ENCODE measurements at places on chromosomes 16 and 17.
A peak's percentile ranks its signal among the peaks of the same experiment; 100 is the strongest.

DNA sequence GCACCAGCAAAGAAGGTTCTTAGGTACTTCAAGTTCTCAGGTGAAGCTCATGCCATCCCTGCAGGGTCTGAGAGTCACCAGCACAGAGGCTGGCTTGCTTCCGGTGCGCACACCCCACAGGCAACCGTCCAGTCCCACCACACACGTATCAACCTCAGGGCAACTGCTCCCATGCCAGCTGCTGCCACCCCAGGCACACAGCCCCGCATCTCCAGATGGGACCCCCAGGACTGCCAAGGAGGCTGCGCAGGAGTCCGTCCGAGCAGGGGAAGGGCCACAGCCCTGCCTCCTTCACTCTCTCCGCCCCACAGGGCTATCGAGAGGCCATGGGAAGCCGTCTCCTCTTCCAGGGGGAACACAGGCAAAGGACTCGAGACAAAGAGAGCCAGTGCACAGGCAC, 13.3 kb downstream of the KIFC3 start:
- no peak for DNase-seq

DNA sequence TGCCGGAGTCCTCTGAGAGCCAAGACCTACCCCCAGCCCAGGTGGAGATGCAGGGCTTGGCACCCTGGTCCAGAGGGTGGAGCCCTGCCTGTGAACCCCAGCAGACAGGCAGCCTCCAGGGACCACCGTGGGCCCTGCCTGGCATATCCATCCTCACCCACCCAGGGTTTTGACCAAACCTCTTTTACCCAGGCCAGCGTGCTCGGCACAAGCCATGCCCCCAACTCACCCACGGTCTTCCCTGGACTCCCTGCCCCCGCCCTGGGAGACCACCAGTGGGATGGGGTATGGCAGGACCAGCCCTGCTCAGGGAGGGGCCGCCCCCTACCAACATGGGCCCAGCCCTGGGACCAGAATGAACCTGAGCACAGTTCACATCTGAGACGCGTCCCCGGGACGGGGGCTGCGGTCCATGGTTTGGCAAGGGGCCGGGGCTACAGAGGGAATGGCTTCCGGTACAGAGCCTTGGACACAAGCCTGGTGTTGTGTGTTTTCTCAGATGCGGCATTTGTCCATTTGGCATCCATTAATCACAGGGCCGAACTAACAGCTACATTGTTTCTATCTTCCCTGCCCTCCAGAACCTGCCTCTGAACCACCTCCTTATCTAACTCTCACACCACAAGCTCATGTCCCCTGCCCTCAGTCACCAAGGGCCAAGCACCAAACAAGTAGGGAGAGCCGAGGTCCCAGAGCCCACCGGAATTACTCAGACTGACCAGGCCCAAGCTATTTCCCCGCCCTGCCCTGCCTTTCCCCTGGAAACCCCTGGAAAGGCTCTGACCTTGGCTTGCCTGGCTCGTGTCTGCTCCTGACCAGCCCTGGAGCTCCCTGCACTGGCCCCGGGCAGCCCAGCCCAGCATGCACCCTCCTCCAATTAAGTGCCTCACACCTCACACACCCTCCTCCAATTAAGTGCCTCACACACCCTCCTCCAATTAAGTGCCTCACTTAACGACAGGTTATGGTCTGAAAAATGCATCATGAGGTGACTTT, 14.1 kb downstream of the HS3ST6 start:
- no peak for DNase-seq

- DNase-seq, result no peak
Observed at GRCh38 chr17:11627301-11627940, 29.2 kb downstream of the DNAH9 start.

GRCh38 chr17:77592106-77592865, 366.2 kb upstream of the TNRC6C start:
- no peak for DNase-seq

- peak; percentile 25 for DNase-seq
Observed at GRCh38 chr16:57534881-57535658, 1.3 kb downstream of the CCDC102A start.

DNA sequence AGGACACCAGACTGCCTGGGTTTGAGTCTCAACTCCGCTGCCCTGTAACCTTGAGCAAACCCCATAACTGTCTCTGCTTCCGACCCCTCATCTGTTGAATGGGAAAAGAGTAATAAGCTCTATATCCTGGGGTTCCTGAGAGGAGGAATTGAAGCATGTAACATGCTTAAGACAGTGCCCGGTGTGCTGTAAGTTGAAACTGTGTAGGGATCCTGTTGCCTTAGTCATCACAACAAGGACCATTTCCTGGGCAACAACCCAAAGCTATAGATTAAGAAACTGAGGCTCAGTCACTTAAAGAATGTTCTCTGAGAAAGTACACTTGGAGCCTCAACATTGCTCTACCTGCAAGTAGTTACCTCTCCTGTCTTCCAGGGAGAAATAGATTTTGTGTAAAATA, 23.0 kb downstream of the CDH13 start:
- no peak for DNase-seq

DNA sequence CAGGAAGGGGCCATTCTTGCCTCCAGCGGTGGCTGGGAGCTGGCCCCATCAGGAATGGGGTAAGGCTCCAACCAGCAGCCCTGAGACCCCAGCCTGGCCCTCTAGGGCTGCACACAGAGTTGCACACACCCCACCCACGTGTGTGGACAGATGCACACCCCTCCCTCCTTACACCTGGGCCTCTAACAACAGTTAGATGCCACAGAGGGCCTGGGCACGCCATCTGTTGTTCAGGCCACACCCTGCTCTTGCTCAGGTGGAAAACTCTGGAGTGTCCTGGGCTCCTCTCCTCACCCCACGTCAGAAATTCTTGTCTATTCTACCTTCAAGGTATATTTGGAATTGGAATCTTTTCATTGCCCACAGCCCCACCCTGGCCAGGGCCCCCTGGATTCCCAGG, 13.3 kb upstream of the RAI1 start:
- DNase-seq, result no peak

DNA sequence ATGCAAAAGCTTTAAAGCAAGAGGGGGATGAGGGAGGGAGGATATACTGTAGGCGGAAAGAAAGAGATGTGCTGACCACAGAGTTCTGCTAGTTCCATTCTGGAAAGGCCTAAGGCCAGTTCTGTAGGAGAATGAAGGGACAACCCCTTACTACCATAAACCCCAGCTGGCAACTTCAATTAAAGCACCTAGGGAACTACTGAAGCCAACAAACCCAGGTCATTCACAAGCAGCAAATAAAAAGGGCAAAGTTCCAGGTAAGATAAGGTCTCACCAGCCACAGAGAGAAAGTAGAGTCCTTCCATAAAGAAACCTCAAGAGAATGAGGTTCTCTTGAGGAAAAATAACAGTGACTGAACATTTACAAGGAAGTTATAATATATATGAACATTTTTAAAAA, 12.8 kb downstream of the TERF2 start:
- no peak for DNase-seq

GRCh38 chr17:50310455-50311111, 35.3 kb upstream of the XYLT2 start:
- DNase-seq, result no peak

DNA sequence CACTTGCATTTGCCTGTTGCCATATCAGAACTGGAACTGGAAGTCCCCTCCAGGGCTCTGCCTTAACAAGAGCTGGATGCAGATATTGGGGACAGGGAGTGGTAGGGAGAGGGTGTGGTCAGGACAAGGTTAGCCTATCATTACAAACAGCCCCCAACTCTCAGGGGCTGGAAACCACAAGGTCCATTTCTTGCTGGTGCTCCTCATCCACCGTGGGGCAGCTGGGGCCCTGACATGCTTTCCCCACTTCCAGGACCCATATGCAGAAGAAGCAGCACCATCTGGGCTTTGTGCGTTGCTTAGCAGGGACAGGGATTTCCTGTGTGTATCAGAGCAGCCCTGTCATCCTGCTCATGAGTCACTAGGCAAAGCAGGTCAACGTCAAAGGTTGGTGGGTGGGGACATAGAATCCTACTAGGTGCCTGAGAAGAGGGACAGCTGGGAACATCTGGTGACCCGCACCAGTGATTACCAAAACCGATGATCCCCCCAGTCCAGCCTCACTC, 26.9 kb downstream of the RGS9 start:
- peak; percentile 53 for DNase-seq

- no peak for DNase-seq
Observed at GRCh38 chr17:15469260-15469659, 1.8 kb upstream of the CDRT4 start.

- DNase-seq, result peak; percentile 59
Observed at GRCh38 chr16:22300427-22301071, 3.3 kb downstream of the POLR3E start.

DNA sequence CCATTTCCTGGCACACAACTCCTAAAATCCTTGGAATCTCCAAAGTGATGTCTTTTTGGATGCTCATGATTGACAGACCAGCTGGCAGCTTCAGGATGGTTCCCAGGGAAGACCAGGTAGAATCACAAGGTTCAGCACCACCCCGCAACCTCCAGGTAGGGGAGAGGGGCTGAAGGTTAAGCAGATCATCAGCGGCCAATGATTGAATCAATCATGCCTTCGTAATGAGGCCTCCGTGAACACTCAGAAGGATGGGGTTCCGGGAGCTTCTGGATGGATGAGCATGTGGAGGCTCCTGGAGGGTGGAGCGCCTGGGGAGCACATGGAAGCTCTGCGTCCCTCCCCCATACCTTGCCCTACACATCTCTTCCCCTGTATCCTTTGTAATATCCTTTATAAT, 185.9 kb downstream of the SEC14L1 start:
- no peak for DNase-seq

GRCh38 chr17:21042458-21043295, at the start of gene USP22:
USP22 (minus strand) TSS chr17:21043011; CDS start chr17:21042835, 176 bp downstream.
- DNase-seq, result peak; percentile 94

GRCh38 chr17:65630502-65630901, 69.1 kb upstream of the AXIN2 start:
- no peak for DNase-seq

GRCh38 chr16:81158964-81159363, 62.8 kb upstream of the GCSH start:
- DNase-seq, result no peak

DNA sequence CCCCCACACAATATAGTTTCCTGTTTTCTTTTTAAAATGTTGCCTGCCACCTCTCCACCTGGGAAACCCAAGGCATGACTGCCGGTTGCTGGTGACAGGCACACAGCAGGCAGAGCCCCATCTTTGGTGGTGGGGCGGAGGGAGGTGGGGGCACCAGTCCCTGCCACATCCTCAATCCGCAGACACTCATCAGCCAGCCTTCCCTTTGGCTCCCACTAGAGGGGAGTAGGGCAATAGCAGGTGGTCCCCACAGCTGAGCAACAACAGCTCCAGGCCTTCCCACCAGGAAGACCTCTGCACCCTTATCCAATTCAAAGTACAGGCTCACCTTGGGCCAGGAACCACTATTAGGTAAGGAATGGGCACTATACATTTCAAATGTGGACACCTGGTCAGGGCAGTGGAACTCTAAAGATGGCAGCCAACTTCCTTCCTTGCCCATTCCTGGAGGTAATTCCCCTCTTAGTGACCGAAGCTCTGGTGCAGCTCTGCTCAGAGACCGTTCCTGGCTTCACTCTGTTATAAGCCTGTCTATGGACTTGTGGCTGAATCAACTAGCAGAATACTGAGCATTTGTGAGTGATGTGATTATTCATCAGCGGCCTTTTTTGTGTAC, 13.9 kb downstream of the RECQL5 start:
- no peak for DNase-seq

- no peak for DNase-seq
Observed at GRCh38 chr17:46826116-46826515, 7.6 kb upstream of the WNT3 start.

DNA sequence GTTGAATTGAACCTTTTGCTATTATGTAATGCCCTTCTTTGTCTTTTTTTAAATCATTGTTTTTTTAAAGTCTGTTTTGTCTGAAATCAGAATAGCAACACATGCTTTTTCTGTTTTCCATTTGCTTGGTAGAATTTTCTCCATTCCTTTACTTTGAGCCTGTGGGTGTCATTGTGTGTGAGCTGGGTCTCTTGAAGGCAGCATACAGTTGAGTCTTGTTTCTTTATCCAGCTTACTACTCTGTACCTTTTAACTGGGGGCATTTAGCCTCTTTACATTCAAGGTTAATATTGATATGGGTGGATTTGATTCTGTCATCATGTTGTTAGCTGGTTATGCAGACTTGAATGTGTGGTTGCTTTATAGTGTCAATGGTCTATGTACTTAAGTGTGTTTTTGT, 292.0 kb downstream of the MAP2K4 start:
- DNase-seq, result no peak

DNA sequence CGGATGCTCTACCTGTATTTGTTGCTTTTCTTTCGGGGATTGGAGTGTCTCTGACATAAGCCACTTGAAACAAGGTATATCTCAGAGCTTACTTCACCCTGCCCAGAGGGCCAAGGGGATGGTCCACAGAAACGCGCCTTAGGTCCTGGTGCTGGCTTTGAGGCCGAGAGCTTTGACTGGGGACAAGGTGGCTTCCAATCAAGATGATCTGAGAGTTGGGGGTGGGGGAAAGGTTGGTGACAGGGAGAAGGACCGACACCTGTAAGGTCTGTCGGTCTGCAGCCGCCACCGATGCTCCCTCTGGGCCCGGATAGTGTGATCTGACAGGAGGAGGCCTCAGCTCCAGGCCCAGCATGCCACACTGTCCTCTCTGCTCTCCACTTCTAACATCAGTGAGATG, 21.8 kb upstream of the SPATA32 start:
- DNase-seq, result no peak

DNA sequence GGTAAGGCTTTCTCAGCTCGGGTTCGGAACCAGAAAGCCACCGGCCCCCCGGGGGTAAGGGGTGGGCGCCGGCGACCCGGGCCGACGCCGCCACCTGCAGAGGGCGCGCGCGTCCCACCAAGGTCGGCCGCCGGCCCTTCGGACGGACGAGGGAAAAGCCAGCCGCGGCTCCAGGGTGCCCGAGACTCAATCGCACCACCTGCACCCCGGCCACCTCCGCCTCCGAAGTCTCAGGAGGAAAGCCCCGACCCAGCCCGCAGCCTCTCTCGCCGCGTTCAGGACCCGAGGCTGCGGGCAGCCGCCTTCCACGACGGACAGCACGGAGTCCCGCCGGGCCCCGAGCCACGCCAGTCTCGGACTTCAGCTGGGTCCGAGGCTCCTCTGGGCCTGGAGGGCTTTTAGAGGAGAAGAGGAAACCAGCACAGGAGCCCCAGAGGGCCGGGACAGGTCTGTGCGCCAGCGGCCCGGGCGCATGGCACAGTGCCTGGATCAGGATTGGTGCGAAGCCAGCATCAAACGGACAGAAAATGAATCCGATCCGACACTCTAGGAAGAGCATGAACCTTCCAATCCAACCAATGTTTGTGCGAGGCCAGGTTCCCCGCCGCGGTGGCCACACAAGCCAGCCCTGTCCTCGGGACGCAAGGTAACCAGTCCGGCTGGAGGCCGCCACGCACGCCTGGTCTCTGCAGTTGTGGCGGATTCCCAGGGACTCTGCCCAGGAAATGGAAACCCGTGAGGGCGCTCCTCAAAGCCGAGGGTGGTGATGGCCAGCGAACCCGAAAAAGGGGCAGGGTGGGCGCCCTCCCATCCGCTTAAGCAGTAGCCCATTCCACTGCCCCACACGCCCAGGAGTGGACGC, 6.7 kb downstream of the CBX8 start:
- DNase-seq, result peak; percentile 91

DNA sequence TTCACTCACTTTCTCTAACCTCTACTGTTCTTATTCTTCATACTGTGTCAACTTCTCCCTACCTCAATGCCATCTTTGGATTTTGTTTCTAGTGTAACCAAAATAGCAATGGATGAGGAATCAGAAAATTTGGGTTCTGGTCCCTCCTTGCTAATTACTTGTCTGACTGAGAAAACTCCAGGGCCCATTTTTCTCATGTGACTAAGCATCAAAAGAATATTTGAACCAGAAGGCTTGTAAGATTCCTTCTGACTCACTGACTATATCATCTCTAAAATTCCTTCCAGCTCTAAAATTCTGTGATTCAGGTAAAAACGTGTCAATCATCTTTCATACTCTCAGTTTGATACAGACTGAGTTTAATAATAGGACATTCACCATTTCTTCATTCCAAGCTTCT, 57.9 kb downstream of the BRIP1 start:
- no peak for DNase-seq

All from GM20000 (cell line).